ENCODE measurements at places on chromosomes 12 and 14. TPM values are rescaled to one million over a fixed set of nuclear protein-coding genes. Genes with fewer than 3 reads are reported as not detected.

- H3K27ac ChIP-seq = no peak overlapping the region
- H3K4me1 ChIP-seq = peaks cover 21% of the 10 kb centered on the region
- ATAC-seq = no peak
- no peak overlapping the region for H3K4me3 ChIP-seq
- H3K27me3 ChIP-seq = no peaks in the 10 kb centered on the region
Observed at GRCh38 chr12:93794738-93795137, 117.6 kb downstream of the CRADD start.

DNA sequence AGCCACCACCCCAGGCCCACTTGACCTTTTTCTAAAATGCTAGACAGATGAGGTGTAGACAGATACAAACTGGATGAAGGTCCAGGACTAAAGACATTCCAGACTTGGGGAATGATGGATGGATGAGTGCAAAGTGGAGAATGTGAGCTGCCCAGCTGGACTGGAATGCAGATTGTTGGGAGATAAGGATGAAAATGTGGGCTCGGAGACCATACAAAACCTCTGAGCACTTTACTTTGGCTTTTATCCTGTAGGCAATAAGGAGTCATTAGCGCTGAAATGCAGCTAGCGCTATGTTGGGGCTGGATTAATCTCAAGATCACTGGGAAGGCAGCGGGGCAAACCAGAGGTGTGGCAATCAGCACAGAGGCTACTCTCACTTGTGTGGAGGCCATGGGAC, 64.7 kb upstream of the GNPNAT1 start:
- no peak overlapping the region for H3K27ac ChIP-seq
- no peak for ATAC-seq
- no peaks in the 10 kb centered on the region for H3K36me3 ChIP-seq
- no peaks in the 10 kb centered on the region for H3K27me3 ChIP-seq

DNA sequence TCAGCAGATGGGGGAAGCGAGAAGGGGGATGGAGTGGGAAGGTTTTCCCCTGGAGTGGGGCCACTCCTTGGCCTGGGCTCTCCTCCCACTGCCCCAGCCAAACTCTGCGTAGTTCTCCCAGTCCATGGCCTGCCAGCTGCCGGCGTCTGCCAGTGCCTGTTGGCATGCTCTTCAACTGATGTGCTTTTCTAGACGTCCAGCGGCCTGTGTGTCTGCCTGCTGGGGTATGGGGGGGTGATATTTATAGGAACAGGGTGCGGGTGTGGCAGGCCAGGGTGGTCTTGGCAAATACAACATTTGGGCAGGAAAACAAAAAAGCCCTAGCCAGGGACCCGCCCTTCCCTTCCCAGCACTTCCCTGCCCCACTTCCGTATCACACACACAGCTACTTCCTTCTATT, 786.3 kb upstream of the NOVA1 start:
- no peaks in the 10 kb centered on the region for H3K36me3 ChIP-seq
- no peak for ATAC-seq
- H3K4me3 ChIP-seq = no peak overlapping the region

DNA sequence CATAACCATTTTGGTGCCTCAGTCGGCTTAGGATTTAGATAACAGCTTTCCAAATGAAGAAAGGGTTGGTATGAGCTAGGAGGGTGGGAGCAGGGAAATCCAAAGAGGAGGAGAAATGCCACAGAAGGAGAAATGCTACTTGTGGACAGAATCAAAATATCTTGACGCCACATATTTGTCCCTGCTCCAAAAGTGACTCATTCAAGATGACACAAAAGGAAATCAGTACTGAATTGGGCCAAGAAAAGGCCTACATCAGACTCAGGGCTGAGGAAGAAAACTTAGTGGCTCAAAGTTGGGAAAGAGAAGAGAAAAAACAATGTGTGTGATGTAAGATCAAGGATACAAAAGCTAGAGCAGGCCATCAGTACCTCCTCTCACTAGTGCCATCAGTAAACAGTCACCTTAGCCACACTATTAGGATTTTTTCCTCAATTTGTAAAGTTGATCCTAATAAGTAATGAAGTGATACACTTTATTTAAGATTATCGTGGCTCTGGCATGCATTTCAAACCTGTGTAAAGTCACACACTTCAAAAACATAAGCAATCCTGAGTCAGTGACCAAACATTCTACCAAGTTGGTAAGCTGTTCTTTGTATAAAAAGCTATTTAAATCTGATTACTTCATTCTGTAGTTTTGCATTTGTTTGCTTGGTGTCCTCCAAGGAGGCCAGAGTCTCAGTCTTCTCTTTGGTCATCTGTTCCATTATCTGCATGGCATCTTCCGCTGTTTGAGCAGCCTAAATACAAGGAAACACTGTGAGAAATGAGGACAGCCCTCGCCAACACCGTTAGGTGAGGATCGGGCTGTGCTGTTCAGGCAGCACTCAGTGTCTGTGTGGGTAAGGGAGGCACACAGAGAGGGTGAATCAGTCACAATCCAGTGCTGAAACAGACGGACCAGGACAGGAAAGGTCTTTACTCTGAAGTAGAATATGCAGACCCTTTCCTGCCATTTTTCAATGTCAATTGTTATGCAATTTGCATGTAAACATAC, 52.6 kb upstream of the VPS33A start:
- no peak overlapping the region for H3K4me3 ChIP-seq
- H3K36me3 ChIP-seq = peaks cover 84% of the 10 kb centered on the region
- H3K27ac ChIP-seq = peak overlapping the region; percentile 75
- ATAC-seq = no peak
- no peaks in the 10 kb centered on the region for H3K27me3 ChIP-seq
- peaks cover 5% of the 10 kb centered on the region for H3K4me1 ChIP-seq

- H3K4me3 ChIP-seq = no peak overlapping the region
- peaks cover 96% of the 10 kb centered on the region for H3K36me3 ChIP-seq
- H3K4me1 ChIP-seq = no peaks in the 10 kb centered on the region
- no peaks in the 10 kb centered on the region for H3K27me3 ChIP-seq
Observed at GRCh38 chr14:76194327-76194726, 42.6 kb downstream of the GPATCH2L start.

DNA sequence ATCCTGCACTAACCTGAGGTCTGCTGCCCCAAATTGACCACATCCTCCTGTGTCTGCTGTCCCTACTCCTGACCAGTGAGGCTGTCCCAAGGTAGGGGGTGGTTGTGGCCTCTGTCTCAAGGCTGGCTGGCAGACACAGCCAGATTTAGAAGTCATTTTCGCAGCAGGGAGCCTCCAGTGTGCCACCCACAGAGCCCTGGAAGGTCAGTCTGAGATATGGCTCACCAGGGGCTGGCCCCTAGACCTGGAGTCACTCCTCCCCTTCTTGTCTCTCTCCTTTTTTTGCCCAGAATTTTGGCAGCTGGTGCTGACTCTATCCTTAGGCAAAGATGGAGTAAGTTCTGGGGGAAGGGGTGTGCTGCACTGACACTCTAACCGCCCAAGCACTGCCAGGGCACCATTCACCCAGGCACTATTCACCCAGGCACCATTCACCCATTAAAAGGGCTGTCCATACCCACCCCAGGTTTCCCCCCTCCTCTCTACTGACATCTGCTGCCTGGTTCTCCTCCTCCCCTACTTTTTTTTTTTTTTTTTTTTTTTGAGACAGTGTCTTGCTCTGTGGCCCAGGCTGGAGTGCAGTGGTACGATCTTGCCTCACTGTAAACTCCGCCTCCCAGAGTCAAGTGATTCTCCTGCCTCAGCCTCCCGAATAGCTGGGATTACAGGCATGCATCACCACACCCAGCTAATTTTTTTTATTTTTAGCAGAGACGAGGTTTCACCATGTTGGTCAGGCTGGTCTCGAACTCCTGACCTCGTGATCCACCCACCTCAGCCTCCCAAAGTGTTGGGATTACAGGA, 7.7 kb downstream of the DDN start:
- H3K36me3 ChIP-seq = no peaks in the 10 kb centered on the region
- H3K27ac ChIP-seq = no peak overlapping the region
- ATAC-seq = no peak
- no peak overlapping the region for H3K4me3 ChIP-seq

- no peaks in the 10 kb centered on the region for H3K27me3 ChIP-seq
- H3K27ac ChIP-seq = no peak overlapping the region
- H3K4me1 ChIP-seq = peaks cover 4% of the 10 kb centered on the region
- no peak for ATAC-seq
- H3K36me3 ChIP-seq = no peaks in the 10 kb centered on the region
Observed at GRCh38 chr14:102532204-102532658, 22.7 kb upstream of the ANKRD9 start.

- peaks cover 13% of the 10 kb centered on the region for H3K4me1 ChIP-seq
- H3K4me3 ChIP-seq = peak overlapping the region; percentile 55
- peak; percentile 98 for ATAC-seq
- H3K27ac ChIP-seq = peak overlapping the region; percentile 78
- peaks cover 3% of the 10 kb centered on the region for H3K27me3 ChIP-seq
- no peaks in the 10 kb centered on the region for H3K36me3 ChIP-seq
Observed at GRCh38 chr12:75722714-75723200, 211.3 kb upstream of the KRR1 start.

DNA sequence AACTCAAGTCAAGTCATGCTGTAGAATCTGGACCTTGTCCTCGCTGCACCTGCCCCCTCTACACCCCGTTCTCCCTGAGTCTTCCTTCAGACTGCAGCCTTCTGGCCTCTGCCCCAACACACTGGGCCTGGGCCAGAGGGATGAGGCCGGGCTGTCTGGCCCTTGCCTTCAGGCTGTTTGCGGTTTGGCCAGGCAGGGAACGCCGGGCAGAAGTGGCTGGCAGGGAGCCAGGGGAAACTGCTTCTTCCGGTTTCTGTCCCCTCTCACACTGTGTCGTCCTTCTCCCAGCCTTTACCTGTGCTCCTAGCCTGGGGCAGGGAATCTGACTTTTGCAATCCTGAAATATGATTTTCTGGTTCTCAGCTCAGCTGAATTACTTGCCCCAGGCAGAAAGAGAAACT, 13.5 kb downstream of the DGLUCY start:
- H3K4me1 ChIP-seq = peaks cover 13% of the 10 kb centered on the region
- no peak overlapping the region for H3K27ac ChIP-seq
- H3K27me3 ChIP-seq = no peaks in the 10 kb centered on the region
- H3K4me3 ChIP-seq = no peak overlapping the region

DNA sequence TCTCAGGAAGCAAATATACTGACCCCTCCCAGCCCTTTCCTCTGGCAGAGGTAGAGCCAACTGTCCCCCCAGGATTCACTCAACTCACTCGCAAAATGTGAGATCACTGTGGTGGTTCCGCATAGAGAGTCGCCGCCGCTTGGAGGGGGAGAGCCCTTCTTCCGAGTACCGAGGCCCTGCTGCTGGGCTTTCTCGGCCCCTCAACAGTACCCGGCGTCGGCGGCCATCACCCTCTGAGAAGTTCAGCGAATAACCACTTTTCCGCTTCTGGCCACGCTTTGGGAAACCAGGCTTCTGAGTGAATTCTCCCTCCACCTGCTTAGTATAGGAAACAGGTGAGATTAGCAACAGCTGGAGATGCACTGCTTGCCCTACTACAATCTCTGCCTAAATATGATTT, 31.1 kb downstream of the BAZ2A start:
- H3K4me3 ChIP-seq = no peak overlapping the region
- H3K27me3 ChIP-seq = no peaks in the 10 kb centered on the region
- H3K27ac ChIP-seq = no peak overlapping the region
- peaks cover 88% of the 10 kb centered on the region for H3K36me3 ChIP-seq
- no peak for ATAC-seq

- H3K27ac ChIP-seq = peak overlapping the region; percentile 96
- H3K27me3 ChIP-seq = no peaks in the 10 kb centered on the region
- no peak for ATAC-seq
- H3K36me3 ChIP-seq = peaks cover 87% of the 10 kb centered on the region
- H3K4me3 ChIP-seq = peak overlapping the region; percentile 91
- H3K4me1 ChIP-seq = peaks cover 49% of the 10 kb centered on the region
Observed at GRCh38 chr14:73755434-73756014, 41.3 kb upstream of the PNMA1 start.

GRCh38 chr14:21498540-21499526, 12.3 kb downstream of the METTL3 start:
- H3K4me3 ChIP-seq = peak overlapping the region; percentile 46
- no peaks in the 10 kb centered on the region for H3K27me3 ChIP-seq
- peaks cover 100% of the 10 kb centered on the region for H3K36me3 ChIP-seq
- peak overlapping the region; percentile 75 for H3K27ac ChIP-seq
- ATAC-seq = peak; percentile 77

GRCh38 chr14:105416671-105417070, 3.0 kb upstream of the MTA1 start:
- no peak overlapping the region for H3K27ac ChIP-seq
- no peak for ATAC-seq
- H3K27me3 ChIP-seq = peaks cover 12% of the 10 kb centered on the region
- peak overlapping the region; percentile 2 for H3K4me3 ChIP-seq

DNA sequence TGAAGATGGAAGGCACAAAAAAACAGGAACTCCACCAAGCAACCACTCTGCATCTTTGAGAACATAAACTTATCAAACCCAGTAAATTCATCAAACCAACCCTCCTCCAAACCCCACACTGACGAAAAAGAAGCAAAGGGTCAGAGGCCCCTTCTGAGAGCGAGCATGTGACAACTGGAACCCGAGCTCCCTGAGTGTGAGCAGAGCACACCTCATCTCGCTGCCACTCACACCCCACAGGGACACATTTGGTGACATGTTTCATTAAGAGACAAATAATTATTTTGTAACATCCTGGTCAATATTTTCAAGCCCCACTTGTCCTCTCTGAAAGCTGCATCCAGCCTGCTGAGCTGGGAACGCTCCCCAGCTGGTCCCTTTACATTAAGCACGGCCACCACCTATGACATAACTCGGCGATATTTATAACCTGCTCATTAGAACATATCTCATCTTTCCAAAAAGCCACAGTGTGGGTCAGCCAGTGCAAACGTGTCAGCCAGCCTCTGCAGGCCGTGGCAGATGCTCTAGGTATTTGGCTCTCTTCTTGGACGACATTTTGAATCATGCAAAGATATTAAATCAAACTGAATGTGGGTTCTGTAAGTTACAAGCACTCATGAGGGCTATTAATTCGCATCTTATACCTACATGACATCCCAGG, 120.1 kb downstream of the TTC7B start:
- no peaks in the 10 kb centered on the region for H3K27me3 ChIP-seq
- H3K4me1 ChIP-seq = no peaks in the 10 kb centered on the region
- H3K36me3 ChIP-seq = no peaks in the 10 kb centered on the region
- H3K4me3 ChIP-seq = no peak overlapping the region
- no peak for ATAC-seq
- H3K27ac ChIP-seq = no peak overlapping the region

DNA sequence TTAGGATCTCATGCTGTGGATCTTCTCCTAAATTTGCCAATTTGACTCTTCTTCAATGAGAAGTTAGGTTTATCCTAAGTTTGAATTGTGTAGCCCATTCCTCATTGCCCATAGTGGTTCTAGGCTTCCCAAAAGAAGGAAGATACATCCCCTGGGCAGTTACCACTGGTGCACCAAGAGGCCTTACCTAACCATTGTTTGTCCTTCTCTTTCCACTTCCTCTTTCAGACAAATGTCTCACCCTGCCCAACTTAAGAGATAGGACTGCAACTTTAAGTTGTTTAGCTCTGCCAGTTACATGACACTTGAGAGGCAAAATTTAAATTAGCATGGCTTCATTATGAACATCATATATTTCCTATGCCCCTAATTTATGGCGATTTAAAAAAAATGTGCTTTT, 9.4 kb upstream of the KCNH3 start:
- H3K27me3 ChIP-seq = no peaks in the 10 kb centered on the region
- H3K4me3 ChIP-seq = no peak overlapping the region
- ATAC-seq = no peak

Gene PLA2G1B
- total RNA-seq = not detected

Gene HOXC4
- 0.16 TPM for total RNA-seq

Gene AQP2
- not detected for total RNA-seq

Gene RHOJ
- total RNA-seq = not detected

Gene SRRM4
- not detected for total RNA-seq

Gene SOX5
- 7.9 TPM for total RNA-seq

Gene CCDC198
- not detected for total RNA-seq
